Activated T-helper 9 cell treated with anti-CD3 and anti-CD28 coated beads, Interleukin-2, amount 50 U/mL, for 16 hours (primary cell): ENCODE measurements at places on chromosomes 13 and 19.

- DNase-seq, result no peak
Observed at GRCh38 chr19:35713904-35714495, 3.8 kb upstream of the KMT2B start.

GRCh38 chr13:44601586-44601985 lies 25.5 kb upstream of the TSC22D1 start:
- DNase-seq, result no peak

GRCh38 chr19:48987323-48987722 lies 5.8 kb downstream of the GYS1 start:
- DNase-seq, result no peak

DNA sequence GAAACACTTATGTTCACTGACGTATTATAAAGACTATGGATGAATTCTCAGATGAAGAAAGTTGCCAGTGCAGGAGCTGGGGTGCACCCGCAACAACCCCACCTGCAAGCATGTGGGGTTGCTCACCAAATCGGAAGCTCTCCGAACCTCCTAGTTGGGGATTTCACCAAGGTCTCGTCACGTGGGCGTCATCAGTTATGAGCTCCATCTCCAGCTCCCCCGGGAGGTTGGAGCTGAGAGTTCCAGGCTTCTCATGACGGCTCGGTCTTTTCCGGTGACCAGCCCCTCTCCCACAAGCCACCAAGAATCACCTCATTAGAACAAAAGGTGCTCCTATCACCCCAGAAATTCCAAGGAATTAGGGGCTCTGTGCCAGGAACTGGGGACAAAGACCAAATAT lies 46.1 kb upstream of the TUBGCP3 start:
- DNase-seq, result no peak

GRCh38 chr13:66427458-66427861 lies 802.7 kb downstream of the PCDH9 start:
- DNase-seq, result no peak
